CD4-positive, alpha-beta T cell treated with Interleukin-10 for 1 hour (primary cell): ENCODE measurements at places on chromosomes 3 and 15.

GRCh38 chr3:86887876-86888275 is 103.1 kb downstream of the VGLL3 start:
- DNase-seq = no peak

DNA sequence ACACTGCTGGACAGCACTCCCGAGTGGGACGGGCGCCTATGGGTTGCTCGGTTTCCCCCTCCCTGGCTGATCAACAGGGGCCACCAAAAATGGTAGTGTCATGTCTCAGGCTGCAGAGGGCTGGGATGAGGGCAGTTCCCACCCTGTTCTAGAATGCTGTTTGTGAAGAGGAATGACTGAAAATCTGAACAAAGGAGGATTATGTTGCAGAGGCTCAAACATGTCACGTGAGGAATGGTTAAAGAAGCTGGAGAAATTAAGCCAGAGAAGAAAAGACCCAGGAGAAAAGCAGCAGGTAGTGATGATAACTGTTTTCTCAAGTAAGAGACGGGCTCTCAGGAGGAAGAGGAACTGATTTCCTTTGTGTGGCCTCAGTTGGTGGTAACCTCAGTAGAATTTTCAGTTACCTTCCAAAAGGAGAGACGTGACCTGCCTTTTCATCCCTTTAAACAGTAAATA is 10.4 kb downstream of the SPG21 start:
- DNase-seq = no peak

DNA sequence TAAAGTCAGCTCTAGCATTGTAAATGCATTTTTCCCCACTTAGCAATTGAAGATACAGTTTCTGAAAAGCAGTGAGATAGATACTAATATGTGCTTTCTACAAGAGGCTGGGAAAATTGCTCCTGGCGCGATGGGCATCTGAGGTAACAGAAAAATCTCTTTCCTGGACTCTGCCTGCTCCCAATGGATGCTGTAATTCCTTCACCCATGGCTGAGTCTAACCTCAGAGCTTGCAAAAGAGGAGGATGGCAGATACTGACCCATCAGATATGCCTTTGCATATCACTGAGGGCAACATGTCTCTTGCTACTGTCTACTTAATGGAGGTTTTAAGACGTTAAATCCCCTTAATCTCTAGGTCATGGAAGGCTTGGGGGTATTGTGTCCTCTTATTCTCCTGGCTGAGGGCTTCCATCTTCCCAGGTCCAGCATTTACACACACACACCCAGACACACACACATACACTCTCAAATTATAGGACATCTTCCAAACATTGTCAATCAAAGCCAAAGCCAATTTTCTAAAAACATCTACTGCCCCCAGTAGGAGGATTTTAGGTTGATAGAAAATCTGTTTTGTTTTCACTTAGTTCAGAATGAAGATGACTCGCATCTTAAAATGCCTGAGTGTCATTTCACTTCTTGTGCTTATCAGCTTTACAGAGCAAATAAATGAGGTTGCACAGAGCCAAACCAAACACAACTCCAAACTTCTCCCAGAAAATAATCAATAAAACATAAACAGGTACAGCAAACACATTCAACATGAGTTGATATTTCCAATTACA is 2.4 kb downstream of the TRPM1 start:
- no peak for DNase-seq

- no peak for DNase-seq
Measured at GRCh38 chr3:16365491-16366128, 100.6 kb downstream of the OXNAD1 start.

- DNase-seq = peak; percentile 62
Measured at GRCh38 chr3:66312039-66312438, 91.2 kb downstream of the SLC25A26 start.

GRCh38 chr15:87547470-87548181 is 708.9 kb downstream of the NTRK3 start:
- DNase-seq = no peak

GRCh38 chr3:167653760-167654159 is at the start of gene WDR49:
WDR49 (minus strand) TSS chr3:167653942; CDS start chr3:167653425, 517 bp downstream.
- peak; percentile 22 for DNase-seq

- no peak for DNase-seq
Measured at GRCh38 chr15:65329984-65330735, 25.7 kb downstream of the RNU5B-1 start.

- no peak for DNase-seq
Measured at GRCh38 chr3:9955611-9956352, 3.6 kb upstream of the PRRT3 start.

GRCh38 chr3:137082763-137083162 is 125.0 kb downstream of the IL20RB start:
- DNase-seq = no peak

GRCh38 chr3:69212411-69213160 is 90.2 kb upstream of the LMOD3 start:
- no peak for DNase-seq

DNA sequence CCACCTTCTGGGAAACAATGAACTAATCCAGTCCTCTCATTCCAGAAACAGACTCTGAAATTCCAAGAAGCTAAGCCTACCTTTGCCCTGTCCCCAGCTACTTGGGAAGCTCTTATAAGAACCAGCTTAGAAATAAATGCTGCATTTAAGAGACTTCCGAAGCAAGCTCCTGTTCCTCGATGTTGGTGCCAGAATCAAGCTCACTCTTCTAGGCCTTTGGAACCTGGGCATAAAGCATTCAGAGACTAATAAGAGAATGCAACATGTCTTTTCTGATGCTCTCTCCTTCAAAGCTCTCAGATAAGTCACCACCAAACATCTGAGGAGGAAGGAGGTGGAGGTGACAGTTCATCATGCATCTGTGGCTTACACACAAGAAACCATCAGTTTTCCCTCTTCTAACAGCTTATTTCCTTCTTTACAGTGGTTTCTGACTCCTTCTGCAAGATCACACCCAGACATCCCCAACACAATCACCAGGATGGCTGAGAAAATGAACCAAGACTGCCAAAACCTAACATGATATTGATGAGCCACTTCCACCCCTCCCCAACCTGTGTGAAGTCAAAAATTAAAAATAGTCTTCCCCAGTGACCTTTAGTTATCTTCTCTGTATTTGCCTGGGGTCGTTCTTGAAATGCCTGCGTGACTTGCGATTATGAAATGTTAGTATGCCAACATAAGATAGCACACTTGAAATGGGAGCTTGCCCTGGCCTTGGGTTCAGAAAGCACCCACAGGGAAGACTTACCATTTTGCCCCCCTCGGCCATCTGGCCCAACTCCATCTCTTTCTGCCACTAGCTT is 11.5 kb downstream of the ARHGEF3 start:
- DNase-seq = peak; percentile 53
